ENCODE measurements at places on chromosomes 11 and 22.
A peak's percentile ranks its signal among the peaks of the same experiment; 100 is the strongest.

GRCh38 chr11:84719935-84720577, 907.1 kb downstream of the DLG2 start:
- no peak for DNase-seq

- DNase-seq, result no peak
These were observed 1.2 kb downstream of the ATXN10 start for GRCh38 chr22:45672564-45673481.

- no peak for DNase-seq
These were observed 102.8 kb upstream of the AKIP1 start for GRCh38 chr11:8808226-8808585.

DNA sequence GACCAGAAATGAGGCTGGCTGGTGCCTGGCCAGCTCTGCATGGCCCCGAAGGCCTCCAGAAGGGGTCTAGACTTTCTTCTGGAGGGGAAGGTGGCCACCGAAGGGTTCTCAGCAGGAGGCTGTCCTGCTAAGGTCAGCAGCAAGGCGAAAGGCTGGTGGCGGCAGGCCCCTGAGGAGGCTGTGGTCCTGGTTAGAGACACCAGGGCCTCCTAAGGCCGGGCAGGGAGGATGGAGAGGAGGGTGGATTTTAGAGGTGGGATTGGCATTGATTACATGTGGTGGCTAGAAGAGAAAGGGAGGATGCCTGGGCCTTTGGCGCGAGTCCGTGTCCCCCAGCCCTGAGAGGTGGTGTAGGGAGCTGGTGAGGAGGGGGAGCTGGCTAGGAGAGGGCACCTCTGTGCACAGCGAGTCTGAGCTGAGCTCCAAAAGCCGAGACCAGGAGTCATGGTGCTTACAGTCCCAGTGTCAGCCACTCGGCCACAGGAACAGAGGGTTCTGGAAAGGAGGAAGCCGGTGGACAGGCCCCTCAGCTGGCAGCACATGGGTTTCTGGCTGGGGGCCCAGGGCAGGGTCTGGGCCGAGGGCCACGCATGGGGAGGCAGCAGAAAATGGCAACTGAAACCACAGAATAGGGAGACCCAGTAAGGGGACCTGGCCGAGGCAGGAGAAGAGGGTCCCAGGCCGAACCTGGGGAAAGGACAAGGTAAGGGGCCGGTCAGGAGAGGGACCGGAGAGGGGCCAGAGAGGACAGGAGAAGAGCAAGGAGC, 2.5 kb downstream of the FERMT3 start:
- DNase-seq, result no peak

- DNase-seq, result no peak
These were observed 9.4 kb upstream of the IGLL5 start for GRCh38 chr22:22878211-22878570.

DNA sequence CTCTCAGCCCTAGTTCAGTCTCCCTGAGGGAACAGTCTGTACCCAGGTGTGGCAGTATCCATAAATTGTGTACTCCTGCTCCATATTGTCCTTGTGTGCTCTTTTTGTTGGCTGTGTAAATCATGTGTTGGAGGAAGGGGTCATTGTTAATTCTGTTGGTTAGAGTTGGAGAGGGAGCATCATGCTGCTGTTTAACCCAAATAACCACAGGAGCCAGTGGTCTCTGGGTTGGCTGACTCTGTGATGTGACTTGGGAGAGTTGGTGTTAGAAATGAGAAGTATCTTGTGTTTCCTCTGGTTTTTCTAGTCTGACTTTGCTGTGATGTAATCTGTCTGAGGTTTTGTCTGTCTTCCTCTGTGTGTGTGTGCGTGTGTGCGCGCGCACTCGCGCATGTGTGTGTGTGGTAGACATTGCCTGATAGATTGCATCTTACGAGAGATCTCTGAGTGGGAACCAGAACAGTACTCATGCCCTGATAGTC, 30.5 kb downstream of the CTNND1 start:
- DNase-seq, result peak; percentile 47

DNA sequence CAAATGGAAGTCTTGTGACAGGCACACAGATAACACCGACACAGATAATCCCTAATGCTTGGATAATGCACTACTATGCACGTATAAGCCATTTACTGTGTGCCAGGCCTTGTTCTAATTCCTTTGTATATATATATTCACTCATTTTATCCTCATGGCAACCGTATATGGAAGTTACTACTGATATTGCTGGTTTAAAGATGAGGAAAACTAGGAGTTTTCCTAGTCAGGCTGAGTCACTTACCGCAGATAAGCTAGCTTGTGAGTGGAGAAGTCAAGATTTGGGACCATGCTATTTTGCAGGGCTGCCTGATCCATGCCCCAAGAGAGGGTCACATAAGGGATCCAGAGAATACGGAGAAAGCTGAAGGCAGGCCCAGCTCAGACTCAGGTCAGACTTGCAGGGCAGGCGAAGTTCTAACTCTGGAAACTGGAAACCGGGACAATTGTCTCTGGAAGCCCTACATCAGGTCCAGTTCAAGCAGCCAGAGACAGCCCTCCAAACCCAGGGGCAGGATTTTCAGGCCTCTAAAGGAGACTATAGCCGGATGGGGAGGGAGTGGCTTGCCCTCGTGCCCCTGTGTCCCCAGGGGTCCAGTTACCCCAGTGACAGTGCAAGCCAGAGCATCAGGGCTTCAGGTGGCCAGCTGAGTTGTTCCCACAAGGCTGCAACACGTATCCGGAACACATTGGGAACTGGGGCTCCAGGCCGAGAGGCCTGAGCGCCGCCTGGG, 534.8 kb downstream of the INSC start:
- DNase-seq, result no peak

DNA sequence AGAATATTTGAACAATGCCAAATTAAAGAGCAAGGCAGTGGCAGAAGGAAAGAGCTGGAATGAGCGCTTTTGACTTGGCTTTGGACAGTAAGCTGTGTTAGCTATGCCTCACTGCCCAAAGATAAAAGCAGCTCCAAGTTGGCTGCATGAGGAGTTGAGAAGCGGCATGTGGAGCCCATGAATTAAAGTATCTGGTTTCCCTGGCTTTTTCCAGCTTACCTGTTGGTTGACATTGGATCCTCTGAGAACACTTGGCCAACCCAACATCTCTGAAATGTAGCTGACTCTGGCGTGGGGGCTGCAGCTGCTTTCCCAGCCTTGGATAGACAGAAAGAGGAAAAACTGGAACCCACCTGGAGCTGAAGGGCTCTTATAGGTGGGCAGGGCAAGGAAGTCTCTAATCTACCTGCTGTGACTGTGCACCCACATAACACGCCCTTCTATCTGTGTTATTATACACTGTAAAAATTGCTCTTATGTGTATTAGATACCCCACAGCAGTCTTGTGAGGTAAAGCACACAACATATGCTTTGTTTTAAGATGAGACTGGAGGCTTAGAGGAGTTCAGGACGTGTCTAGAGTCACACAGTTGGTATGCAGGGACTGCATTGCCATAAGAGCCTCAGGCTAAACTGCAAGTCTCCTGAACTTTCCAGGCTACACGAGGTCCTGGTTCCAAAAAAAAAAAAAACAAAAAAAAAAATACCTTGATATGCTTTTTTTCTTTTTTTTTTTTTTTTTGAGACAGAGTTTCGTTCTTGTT, 5.8 kb downstream of the UBASH3B start:
- DNase-seq, result no peak

DNA sequence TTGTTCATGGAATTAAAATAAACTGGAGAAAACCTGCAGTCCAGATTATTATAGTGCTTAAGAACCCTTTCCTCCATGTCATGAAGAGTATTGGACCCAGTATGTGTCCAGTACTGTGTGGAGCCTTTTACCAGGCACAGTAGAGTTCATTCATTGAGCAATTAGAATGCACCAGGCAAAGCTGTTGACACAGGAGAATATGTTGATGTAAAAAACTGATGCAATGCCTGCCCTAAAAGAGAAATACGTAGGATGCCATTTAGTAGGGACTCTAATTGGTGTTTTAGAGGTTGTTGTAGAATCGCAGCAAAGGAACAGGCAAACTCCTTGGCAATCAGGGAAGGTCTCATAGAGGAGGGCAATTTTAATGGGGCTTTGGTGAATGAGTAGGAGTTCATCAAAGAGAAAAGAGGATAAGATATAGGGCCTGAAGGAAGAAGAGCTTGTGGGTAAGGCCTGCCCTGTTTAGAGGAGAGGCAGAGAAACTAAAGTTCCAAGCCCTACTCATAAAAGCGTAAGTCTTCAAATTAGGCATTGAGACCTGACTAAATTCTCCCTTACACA, 126.4 kb downstream of the SEZ6L start:
- DNase-seq, result no peak

DNA sequence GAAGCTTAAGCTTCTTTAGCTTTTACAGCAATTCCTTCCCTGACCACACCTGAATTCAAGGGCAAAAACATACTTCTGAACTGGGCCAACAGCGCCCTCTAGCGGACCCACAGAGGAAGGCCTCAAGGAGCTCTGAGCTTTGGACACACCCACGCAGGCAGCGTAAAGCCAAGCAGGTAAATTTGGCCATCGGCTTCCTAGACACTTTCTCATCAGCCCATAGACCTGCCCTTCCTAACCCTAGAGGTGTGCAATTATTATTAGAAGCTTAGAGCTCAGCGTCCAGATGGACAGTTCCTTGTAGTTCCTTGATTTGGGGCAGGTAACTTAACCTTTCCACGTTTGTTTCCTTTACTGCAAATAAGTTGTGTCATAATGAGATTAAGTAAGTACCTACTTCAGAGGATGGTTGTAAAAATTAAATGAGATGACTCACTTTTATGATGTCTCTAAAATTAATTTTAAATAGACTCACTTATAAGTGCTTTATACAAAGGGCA, 25.7 kb upstream of the HMGXB4 start:
- DNase-seq, result peak; percentile 47

Measured in activated CD8-positive, alpha-beta memory T cell treated with anti-CD3 and anti-CD28 coated beads for 1 hour (primary cell).